ENCODE measurements at places on chromosomes 3 and 15.

DNA sequence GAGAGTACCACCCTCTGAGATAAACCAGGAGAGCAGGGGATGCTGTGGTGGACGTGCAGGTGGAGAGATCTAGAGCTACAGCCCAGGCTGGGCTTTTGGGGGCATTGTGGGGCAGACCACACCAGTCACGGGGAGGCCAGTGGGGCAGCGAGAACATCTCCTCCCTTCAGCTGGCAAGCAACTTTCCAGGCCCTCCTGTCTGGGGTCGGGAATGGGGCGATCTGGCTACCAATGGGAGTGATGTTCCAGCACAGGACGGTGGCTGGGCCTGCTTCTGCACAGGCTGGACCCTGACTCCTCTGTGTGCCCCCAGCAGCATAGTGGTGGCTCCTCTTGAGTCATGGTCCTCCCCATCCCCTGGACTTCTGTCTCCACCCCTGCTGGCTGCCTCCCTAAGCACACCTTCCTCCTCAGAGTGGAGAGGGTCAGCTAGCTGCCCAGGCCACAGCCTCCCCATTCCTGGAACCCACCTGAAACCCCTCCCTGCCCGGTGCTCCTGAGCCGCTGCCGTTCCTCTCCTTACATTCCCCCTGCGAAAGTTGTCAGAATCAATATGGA, 16.1 kb downstream of the IRAK2 start:
- DNase-seq, result no peak

DNA sequence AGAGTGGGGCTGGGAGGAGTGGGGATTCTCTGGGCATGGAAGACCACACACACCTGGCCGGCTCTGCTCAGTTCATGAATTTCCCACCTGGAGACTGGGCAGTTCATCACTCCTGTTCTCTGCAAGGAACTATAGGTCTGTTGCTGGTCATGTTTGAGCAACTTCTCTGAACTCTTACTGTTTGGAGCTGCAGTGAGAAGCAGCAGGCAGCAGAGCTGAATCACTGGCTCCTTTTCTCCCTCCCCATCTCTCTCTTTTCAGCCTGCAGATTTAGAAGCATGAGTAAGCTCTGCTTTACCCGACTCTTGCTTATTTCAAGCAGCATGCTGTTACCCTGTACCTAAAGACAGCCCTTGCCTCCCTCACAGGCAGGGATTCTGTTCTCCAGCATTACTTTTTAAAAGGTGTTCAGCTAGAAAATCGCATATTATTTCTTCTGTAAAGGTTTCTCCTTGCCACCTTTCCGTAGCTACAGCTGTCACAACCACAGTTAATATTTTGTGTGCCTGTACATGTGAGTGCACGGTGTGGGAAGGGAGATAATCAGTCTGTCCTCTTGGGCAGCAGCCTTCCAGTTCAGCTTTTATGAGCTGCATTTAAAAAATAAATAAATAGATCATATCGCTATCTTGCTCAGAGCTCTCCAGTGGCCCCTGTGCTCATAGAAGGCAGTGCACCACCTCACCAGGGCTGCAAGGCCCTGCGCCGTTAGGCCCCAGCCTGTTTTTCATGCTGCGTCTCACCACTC, 131.6 kb downstream of the CHCHD6 start:
- no peak for DNase-seq

GRCh38 chr3:76998555-76998954, 41.3 kb upstream of the ROBO2 start:
- no peak for DNase-seq

DNA sequence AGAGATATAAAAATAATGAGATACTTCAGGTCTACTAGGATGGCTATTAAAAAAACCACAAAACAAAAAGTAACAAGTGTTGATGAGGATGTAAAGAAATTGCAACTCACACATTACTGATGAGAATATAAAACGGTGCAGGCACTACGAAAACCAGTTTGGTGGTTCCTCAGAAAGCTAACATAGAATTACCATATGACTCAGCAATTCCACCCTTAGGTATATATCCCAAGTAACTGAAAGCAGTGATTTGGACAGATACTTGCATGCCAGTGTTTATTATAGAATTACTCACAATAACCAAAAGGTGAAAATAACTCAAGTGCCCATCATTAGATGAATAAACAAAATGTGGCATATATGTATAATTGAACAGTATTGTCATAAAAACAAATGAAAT, 87.5 kb upstream of the MELTF start:
- no peak for DNase-seq

DNA sequence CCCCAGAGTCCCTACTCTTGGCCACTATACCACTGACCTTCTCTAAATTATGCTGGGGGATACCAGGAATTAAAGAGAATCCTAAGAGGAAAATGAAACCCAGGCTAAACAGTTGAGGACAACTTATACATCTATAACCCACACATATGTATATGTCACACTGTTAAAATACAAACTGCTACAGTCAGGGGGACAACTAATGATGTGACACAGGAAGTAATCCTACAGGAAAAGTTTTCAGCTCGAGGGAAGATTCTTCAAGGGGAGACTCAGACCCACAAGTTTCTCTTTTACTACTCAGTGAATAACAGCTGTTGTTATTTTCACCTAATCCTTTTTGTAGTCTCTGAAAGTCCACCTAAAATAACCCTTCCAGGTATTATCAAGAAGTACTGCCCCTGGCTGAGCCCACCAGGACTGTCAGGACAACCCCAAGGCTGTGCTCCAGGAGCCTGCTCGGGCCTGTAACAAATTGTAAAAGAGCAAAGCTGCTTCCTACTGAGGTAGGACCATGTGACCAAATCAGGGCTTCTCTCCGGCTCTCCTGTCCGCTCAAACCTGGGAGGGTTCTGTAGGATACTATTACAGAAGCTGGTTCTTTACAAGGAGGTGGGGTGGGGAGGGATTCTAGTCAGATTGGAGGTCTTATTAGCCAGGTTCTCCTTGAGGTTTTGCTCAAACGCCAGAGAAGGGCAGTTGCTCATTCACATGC, 91.6 kb downstream of the SRGAP3 start:
- no peak for DNase-seq

DNA sequence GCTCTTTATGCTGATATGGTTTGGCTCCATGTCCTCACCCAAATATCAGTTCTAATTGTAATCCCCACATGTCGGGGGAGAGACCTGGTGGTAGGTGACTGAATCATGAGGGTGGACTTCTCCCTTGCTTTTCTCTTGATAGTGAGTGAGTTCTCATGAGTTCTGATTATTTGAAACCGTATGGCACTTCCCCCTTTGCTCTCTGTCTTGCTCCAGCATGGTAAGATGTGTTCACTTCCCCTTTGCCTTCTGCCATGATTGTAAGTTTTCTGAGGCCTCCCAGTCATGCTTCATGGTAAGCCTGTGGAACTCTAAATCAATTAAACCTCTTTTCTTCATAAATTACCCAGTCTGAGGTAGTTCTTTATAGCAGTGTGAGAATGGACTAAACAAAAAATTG, 107.6 kb downstream of the IMPG2 start:
- DNase-seq, result no peak

GRCh38 chr15:78689626-78690025, 48.6 kb upstream of the CHRNB4 start:
- DNase-seq, result no peak

DNA sequence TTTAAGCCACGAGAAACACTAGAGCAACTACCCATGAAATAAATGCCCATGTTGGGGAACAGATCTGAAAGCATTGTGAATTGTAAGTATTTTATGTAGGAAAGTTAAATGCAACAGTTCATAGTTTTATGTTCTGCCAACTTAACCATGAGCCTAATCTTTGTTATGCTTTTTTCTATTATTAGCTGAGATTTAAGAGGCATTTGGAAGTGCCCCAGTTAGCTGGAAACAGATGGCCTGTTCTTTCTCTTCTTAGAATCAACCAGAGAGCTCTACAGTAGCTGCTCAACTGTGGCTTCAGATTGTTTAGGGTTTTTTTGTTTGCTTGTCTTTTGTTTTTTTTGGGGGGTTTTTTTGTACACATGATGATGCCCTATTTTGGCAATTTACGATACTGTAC, 284.4 kb downstream of the KCNH8 start:
- no peak for DNase-seq

- DNase-seq, result no peak
Measured at GRCh38 chr3:127566833-127567232, 23.7 kb downstream of the TPRA1 start.

- no peak for DNase-seq
Measured at GRCh38 chr3:72488738-72489035, 359.6 kb downstream of the SHQ1 start.

DNA sequence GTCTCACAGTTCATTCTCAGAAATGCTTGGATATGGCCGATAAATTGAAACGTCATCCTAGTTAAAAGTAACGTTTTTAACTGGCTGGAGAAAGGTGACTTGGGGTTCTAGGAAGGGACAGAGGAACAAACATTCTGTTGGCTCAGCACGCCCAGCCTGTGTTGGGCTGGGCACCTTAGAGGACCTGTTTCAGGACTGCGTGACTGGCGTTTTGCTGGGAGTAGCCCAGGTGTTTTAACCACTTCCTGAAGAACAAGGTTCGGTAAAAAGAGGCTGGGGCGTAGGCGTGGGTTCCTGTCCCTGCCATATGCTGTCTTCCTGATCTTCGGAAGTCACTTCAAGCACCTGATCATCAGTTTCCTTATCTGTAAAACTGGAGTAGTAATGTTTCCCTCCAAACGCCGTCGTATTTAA, 1.1 kb upstream of the TLNRD1 start:
- no peak for DNase-seq

DNA sequence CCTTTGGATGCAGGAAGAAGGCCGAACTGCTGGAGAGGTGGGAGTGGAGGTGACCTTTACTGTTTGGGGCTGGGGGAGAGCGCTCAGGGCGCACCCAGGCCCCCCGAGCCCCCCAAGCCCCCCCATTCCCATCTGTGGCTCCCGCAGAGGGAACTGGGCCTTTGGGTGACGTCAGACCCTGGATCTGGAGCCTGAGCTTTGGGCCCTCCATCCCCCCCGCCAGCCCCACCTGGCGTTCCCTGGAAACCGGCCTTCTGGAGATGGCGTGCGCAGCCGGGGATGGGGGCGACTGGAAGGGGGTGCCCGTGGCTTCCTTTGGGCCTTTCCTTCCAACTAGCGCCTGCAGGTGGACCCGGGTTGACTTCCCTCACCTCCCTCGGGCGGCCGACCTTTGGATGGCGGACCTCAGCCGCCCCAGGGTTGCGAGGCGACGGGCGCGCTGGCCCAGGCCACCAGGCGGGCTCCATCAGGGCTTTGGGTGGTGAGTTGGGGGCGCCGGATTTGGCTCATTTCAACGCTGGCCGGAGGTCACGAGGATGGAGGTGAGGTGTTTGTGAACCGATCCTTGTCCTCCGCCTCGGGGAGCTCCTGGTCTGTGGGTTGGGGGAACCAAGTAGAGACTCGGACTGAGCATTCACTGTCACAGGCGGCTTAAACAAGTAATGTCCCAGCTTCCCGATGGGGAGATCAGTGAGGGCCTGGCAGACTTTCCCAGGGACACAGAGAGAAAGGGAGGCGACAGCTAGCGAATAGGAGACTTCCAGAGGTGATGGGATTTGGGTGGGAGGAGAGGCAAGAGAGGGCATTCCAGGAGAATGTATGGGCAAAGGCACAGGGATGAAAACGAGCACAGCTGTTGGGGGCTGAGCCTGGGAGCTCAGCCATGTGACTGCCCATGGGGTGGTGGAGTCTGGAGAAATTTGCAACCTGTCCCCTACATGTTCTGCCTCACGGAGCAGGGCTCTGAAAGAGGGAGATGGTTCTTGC, 709 bp downstream of the SCAMP5 start:
- DNase-seq, result no peak

DNA sequence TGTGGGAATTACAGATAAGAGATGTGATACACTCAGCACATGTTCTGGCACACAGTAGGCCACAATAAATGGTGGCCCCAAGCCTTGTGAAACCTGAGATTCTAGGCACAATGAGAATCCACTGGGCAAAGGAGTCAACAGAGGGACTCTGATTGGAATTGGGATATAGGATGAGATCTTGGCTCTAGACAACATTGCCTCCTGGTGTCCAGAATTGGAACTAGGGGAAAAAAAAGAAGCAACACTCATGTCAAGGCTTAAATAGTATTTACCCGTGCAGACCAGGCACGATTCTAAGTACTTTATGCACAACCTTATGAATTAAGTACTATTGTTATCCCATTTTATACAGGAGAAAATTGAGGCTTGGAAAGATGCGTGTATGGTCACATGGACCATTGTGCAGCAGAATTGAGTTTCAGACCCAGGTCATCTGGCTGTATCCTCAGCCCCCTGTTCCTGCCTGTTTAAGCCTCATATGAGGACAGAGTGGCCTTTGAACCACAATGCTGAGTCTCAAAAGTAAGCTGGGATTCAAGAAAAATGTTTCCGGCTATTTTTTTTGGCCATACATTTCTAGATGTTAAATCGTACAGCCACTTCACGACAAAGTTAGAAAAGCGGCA, 124.8 kb downstream of the SV2B start:
- DNase-seq, result no peak

GRCh38 chr3:167732313-167733065, 2.2 kb downstream of the PDCD10 start:
- no peak for DNase-seq

DNA sequence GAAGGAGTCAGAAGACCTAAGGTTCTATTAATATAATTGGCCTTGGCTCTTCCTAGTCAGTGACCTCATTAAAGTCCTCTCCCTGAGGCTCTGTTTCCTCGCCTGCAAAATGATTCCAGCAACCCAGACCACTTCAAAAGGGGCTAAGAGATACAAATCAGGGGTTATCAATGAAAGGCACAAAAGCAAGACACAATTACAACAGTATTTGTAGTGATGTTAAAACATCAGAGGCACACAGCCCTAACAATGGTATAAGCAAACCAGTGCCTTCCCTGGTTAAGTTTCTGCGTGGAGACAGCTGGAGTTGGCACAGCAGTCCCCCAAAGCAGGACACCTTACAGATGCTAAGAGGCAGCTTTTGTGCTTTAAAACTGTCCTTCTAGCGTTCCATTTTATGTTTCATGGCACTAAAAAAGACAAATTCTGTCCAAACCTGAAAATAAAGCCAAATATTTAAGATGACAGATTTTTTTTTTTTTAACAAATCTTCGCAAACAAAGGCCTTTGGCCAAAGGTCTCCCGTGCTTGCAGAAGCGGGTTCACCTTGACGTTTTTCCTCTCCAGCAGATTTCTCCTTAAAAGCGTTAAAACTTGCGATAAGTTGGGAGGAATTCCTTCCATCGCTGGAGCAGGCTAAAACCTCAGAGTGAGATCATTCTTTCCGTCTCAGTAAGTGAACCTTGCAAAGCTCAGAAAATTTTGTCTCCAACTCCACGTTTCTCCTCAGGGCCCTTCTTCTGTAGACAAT, 999 bp downstream of the ZNF280D start:
- DNase-seq, result no peak

DNA sequence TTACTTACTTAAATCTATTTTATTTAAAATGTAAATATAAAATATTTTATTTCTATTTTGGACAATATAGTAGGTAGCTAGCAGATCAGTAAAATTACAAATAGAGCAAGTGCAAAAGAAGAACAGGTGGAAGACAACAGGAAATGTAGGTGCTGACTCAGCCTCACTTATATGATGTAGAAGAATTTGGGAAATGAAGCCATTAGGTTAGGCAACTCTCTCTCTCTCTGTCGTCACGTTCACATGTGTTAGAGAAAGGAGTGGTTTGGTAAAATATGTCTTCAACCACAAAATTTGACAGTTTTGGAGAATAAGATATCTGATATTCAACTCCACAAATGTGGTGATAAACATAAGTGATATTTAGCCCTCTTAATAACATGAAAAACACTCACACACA, 532.5 kb upstream of the KCNMB2 start:
- DNase-seq, result no peak

Data from activated gamma-delta T cell (primary cell).